NCI-H774 (cell line): ENCODE measurements at places on chromosomes 5 and 9.
A peak's percentile ranks its signal among the peaks of the same experiment; 100 is the strongest.

- DNase-seq: peak; percentile 19
Observed at GRCh38 chr9:135343837-135344522, 135.6 kb upstream of the PPP1R26 start.

- no peak for DNase-seq
Observed at GRCh38 chr5:77893225-77893860, 117.2 kb upstream of the TBCA start.

DNA sequence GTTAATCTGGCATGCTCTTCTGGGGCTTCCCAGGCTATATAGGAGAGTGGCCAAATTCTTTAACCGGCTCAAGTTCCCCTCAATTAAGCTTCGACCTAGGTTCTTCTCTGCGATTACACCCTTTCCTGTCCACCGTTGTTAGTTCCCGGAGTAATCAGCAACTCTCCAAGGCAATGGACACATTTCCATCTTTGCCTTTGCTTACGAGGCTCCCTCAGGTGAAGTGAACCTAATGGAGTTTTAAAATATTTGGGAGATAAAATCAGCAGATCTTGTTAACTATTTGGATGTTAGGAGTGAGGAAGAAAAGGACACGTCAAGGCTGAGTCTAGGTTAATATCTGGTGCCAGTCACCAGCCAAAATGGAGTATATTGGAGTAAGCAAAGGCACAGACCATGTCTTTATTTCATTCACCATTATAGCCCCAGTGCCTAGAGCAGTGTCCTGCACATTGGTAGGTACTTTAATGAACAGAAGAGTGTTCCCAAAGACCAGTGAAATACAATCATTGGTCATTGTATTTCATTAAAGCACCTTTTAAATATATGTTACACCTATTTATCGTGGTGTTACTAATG, 515 bp downstream of the UTP15 start:
- DNase-seq: no peak

DNA sequence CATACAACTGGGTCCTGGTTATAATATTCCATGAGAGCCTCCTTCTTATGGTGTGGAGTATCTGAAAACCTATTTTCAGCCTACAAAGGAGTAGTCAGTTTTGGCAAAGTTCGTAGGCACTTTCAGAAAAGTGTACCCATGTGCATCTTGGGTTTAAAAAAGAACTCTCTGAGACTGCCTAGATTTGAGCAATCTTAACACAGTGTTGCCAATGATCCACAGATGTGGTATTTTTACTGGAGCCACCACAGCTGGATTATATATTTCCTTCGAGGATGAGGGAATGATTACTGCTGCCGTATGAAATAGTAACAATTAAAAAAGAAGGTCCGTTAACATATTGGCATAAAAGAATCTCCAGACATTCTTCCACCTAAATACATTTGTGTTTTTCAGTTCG, 1.1 kb downstream of the PALM2AKAP2 start:
- no peak for DNase-seq

DNA sequence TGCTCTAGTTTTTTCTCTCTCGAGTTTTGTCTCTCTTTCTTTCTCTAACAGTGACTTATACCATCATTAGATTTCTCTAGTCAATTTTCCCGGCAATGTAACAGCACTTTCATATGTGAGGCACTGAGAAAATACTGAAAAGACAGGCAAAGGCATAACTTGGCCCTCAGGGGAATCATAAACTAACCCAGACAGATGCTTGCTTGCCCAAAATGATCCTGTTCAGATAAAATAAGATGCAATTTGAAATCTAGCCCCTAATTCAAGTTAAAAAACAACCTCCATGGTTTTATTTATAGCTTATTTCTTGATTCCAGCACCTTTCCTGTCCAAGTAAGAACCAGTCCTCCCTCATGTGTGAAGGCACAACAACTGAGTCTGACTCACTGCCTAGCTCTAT, 294.6 kb downstream of the GAS1 start:
- no peak for DNase-seq

DNA sequence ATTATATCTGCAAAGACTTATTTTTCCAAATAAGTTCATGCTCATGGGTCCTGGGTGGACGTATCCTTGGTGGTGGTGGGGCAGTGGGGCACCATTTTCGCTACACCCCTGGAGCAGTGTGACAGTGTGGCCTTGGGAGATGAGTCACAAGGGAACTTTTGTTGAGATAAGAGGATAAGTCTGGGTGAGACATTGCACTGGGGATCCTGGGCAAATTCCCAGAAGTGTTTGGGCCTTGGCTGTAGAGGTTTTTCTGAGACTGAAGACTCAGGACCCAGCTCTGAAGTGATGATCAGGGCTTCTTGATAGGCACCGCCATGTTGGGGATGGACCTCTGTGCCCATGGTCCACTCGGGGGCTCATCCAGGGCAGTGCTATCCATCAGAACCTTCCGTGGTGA, 149.4 kb downstream of the MACROH2A1 start:
- no peak for DNase-seq

DNA sequence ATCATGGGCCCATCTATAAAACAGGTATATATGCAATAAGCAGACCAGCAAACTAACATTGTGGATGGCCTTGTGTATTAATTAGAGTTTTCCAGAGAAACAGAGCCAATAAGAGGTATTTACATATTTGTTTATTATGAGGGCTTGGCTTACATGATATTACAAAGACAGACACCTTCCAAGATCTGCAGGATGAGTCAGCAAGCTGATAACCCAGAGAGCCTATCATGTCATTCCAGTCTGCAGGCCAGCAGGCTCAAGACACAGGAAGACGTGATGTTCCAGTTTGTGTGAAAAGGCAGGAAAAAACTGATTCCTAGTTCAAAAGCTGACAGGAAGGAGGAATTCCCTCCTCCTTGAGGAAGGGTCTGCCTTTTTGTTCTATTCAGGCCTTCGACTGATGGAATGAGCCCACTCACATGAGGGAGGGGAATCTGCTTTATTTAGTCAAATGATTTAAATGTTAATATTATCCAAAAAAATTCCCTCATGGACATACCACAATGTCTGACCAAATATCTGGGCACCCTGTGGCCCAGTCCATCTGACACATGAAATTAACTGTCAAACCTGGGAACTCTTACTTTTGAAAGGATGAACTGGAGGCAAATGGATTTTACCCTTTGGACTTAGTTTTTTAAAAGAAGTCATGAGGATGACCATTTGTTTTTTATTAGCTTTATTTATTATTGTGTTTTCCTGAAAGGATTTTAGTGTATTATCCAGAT, 161.2 kb upstream of the CHD1 start:
- DNase-seq: no peak

- DNase-seq: no peak
Observed at GRCh38 chr5:16935231-16936149, 598 bp downstream of the MYO10 start.

- DNase-seq: no peak
Observed at GRCh38 chr5:176438959-176439757, 9.0 kb upstream of the FAF2 start.

GRCh38 chr5:132839426-132840301, 9.2 kb upstream of the SHROOM1 start:
- DNase-seq: no peak

GRCh38 chr5:142826741-142827492, 56.7 kb downstream of the ARHGAP26 start:
- DNase-seq: no peak

- DNase-seq: peak; percentile 10
Observed at GRCh38 chr9:106287091-106287631, 575.8 kb upstream of the ZNF462 start.

DNA sequence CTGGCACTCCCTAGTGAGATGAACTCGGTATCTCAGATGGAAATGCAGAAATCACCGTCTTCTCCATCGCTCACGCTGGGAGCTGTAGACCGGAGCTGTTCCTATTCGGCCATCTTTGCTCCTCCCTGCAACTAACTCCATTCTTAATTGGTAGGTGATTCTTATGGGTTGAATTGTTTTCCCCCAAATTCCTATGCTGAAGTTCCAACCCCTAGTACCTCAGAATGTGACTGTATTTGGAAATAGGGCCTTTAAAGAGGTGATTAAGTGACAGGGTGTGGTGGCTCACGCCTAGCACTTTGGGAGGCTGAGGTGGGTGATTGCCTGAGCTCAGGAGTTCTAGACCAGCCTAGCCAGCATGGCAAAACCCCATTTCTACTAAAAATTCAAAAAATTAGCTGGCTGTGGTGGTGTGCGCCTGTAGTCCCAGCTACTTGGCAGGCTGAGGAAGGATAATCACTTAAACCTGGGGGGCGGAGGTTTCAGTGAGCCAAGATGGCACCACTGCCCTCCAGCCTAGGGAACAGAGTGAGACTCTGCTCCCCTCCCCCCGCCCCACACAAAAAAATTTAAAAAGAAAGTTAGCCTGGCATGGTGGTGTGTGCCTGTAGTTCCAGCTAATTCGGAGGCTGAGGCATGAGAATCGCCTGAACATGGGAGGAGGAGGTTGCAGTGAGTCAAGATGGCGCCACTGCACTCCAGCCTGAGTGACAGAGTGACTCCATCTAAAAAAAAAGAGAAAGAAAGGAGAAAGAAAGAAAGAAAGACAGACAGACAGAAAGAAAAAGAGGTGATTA, 25.2 kb upstream of the FOCAD start:
- DNase-seq: peak; percentile 13

DNA sequence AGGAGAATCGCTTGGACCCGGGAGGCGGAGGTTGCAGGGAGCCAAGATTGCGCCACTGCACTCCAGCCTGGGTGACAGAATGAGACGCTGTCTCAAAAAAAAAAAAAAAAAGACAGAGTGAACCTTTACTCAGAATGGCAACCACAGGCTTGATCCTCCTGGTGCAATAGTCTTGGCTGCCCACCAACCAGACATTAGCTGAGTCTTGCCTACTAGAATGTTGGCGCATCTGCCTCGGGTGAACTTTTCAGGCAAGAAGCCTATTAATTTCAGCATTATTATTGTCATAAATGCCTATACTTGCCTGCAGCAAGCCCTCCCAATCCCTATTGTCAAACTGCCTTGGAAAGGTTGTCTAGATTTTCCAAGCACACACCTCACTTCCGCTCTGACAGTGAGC, 4.2 kb downstream of the SERINC5 start:
- no peak for DNase-seq

- DNase-seq: no peak
Observed at GRCh38 chr9:95070549-95071021, 246.9 kb downstream of the FANCC start.

DNA sequence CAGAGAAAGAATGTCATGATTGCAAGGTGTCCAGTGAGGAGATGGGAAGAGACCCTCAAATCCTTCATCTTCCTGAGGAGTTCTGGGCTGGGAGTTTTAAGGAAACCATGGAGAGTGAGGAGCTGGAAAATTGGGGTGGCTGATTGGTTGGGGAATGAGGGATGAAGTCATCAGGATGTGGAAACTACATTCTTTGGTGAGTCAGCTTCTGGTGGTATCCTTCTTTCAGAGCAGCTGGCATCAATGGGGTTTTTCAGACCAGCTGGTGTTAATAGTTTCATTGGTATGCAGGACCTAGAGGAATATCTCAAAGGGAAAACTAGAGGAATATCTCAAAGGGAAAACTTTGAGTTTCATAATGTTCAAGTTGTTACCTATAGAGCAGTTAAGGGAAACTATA, 45.2 kb downstream of the RNF180 start:
- DNase-seq: no peak

DNA sequence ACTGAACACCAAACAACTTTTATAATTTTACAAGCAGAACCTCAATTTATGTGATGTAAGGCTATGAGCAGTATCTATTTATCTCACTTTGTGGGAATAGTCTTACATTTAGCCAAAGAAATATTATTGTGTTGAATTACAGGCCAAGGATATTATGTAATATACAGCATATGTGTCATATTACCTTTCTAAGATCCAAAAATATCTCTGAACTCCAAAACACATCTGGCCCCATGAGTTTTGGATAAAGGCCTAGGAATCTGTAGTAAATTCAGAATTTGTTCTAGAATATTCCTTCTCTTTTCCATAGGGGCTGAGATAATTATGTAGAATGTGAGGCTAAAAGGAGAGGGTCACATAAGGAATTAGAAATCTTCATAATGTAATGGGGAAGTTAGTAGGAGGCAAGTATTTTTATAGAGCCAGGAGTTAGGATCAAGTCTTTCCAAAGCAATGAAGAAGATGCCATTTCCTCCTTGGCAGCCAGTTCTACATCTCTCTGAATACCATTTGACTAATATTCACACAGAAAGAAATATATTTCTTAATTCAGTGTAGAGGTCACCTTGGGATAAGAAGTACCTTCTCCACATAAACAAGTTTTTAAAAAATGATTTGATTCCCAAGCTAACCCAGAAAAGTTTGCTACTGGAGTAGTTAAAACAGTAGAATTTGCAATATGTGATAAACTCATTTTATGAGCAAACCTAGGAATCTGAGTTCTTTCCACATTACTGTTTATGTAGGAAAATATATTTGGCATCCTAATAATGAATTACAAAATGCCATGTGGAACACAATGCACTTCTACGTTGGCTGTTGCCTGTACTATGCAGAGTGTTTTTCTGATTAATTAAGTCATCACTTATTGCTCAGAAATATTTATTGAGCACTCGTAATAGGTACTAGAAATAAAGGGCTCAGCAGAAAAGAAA, 20.3 kb upstream of the GRAMD2B start:
- DNase-seq: no peak

DNA sequence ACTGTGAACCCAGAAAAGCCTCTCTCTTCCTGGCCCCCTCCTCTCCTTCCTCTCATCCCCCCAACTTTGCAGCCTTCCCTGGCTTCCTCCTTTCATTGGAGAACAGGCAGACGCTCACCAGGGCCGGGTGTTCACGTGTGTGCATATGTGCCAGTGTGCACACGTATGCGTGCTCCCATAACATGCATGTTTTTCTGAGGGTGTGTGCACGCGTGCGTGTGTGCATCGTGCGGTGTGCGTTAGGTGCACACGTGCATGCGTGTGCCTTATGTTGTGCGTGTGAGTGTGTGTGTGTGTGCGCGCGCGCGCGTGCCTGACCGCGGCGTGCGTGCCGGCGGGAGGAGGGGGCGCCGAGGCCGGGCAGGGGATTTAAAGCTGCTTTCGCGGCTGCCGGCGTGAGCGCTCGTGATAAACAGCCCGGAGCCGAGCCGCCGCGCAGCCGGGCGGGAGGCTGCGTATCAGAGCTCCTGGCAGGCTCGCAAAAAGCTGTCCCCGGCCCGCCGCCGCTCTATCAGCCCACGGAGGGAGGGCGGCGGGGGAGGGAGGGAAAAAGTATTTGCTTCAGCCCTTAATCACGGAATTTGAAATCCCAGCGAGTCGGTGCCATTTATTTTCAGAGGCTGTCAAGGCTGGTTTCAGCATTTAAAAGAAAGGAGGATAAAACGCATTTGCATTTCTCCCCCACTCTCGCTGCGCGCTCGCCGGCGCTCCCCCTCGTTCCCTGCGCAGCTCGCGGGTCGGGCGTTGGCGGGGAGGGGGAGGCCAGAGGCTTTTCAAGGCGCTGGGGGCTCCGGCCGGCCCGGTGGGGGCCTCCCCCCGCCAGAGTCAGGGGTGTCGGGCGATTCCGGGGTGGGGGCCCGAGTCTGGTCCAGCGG, 183.9 kb downstream of the C9orf50 start:
- DNase-seq: no peak

- no peak for DNase-seq
Observed at GRCh38 chr5:35898952-35899660, 39.3 kb downstream of the CAPSL start.

DNA sequence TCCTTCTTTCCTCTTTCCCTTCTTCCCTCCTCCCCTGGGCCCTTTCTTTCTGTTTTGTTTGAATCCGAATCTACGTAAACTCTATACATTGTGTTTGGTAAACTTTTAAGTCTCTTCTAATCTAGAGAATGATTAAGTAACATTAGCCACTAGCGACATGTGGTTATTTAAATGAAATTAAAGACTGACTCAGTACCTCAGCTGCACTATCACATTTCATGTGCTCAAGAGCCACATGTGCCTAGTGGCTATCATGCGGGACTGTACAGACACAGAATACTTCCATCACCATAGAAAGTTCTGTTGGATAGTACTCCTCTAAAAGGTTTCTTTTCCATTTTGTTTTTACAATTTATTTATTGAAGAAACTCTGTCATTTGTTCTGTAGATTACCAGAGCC, 29.0 kb downstream of the DCTN4 start:
- no peak for DNase-seq
